ENCODE measurements at places on chromosomes 1 and 21. TPM values are rescaled to one million over a fixed set of nuclear protein-coding genes. Genes with fewer than 3 reads are reported as not detected.

- no peak for ATAC-seq
These were observed 137.0 kb downstream of the LRRC53 start for GRCh38 chr1:74375376-74375775.

DNA sequence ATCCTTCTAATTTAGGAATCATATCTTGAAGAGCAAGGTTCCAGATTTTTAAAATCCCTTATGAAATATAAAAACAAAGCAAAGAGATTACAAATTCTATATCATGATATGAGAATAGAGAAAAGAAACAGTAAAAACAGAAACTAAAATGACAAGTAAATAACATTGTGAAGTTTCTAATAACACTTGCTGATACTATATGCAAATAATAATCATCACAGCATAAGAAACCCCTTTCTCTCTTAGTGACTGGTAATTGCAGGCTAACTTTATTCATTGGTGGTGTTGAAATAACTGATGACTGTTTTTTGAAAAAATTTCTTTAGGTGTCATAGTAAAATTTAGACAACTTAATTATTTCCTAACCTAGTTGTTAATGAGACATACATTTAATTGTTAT lies 281.6 kb downstream of the PLA2G4A start:
- no peak for ATAC-seq

DNA sequence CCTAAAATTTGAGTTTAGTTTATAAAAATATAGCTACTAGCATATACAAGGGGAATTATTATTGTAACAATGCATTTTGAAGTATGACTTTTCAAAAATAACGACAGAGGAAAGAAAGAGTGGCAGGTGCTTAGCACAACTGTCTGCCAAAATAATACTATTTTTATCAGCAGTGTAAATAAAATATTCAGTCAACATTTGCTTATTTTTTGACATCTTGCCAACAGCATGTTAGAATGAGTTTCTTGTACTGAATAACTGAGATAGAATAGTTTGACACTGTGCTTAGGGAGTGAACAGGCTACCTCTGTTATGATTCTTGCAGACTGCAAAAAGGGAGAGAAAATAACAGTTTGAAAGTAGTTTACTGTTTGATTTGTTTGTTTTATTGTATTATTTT lies 909.8 kb downstream of the BRINP3 start:
- no peak for ATAC-seq

COL8A2 gene
- 0.08 TPM for total RNA-seq

- no peak for ATAC-seq
These were observed 505.2 kb downstream of the NEGR1 start for GRCh38 chr1:71777094-71777493.

DNA sequence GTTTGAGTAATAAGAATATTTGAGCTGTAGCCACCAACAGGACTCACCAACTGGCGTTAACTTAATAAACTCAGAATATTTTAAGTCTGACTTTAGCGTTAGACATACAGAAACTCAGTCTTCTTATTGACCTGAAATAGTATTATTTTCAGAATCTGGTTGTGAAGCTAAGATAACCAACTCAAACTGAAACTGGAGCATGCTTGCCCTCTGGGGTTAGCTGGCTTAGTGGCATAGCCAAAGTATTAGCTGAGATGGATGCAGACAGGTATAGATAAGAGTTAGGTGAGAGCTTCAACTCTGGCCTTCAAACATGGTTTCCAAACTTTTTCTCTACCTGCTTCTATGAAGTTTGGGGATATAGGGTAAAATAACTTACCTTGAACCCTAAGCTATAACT lies 40.5 kb downstream of the AMY1C start:
- no peak for ATAC-seq

GRCh38 chr21:46555225-46555617 lies 49.7 kb downstream of the S100B start:
- no peak for ATAC-seq

DNA sequence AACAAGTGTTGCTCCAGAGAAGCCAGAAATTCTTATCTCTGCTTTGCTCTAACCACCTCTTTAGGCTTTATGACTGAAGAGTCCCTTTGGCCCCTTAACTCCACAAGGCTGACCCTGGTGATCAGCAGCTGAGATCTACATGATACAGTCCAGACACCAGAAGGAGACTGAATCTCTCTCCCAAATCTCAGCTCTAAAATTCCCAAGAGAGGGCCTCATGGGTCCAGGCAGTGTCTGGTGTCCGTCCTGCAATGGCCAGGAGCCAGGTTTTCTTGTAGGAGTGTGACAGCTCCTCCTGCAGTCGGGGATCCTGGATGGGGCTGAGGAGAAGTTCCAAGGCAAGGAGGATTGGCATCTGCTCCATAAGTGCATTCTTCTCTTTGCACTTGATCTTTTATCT lies 35.3 kb downstream of the L1TD1 start:
- no peak for ATAC-seq

PDZK1IP1 gene
- total RNA-seq: not detected

LAMB3 gene
- total RNA-seq: 7.2 TPM

DNA sequence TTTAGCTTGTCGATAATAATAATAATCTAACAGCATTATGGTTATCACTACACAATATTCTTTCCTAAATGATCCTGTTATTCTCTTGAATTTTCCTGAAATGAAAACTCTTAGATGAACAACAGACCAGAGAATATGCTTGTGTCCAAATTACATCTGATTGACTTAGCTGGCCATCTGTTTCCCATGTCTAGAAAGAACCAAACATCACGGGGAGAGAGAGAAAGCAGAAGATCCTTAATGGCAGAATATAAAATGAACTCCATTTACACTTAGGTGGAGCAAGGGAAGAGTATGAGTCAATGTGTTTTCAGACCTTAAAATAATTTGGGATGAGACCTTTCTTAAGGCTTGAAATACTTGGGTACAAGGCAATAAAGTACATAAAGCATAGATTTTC lies 162.2 kb downstream of the DSCAM start:
- no peak for ATAC-seq

DNA sequence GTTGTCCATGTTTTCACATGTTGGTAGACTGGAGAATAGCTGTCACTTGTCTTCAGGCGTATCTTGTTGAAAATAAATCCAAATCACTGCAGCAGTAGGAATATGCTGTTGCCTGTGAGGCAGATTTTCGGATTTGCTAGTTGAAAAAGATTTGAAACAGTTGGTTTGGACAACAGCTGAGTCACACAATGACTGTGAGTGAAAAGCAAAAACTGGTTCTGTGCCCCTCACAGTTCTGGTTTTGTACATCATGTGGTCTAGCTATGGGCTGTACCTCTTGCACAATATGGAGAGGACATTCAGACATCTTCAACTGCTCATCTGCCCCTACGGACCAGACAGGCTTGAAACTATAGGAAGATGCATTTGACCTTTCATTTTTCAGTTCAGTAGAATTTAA lies 1.8 kb downstream of the ARF1 start:
- ATAC-seq: peak; percentile 44

DNA sequence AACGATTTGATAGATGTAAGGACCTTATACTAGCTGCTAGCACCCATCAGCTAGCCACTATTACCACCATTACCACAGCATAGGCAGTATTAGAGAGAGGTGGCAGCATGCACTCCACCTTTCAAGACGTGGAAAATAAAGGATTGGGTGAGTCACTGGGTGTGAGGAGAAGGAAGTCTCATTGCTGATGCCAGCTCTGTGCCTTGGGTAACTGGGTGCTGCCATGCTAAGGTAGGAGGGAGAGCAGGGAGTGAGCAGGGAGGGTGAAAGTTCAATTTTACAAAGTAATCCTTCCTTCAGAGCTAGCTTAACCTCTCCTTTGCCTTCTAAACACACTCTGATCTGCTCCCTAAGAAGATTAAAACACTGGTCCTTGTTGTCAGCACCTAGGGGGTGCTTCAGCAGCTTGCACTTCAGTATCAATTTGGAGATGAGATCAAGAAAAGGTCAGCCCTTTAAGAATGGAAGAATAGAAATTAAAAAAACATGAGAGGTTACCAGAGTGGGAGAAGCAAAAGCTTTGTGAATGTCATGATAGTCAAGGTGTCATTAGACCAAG lies 1.8 kb upstream of the LIN9 start:
- ATAC-seq: no peak

DNA sequence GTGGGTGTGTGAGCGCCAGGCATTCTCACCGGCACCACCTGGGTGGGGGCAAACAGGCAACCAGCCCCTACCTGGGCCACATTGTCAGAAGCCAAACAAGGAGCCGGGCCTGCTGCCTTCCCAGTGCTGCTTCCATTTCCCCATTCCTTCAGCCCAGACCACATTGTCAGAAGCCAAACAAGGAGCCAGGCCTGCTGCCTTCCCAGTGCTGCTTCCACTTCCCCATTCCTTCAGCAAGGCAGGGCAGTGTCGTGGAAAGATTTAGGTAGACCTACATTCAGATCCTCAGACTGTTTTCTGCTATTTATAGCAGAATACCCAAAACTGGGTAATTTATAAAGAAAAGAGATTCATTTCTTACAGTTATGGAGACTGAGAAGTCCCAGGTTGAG lies 47.0 kb upstream of the EFHD2 start:
- no peak for ATAC-seq

DNA sequence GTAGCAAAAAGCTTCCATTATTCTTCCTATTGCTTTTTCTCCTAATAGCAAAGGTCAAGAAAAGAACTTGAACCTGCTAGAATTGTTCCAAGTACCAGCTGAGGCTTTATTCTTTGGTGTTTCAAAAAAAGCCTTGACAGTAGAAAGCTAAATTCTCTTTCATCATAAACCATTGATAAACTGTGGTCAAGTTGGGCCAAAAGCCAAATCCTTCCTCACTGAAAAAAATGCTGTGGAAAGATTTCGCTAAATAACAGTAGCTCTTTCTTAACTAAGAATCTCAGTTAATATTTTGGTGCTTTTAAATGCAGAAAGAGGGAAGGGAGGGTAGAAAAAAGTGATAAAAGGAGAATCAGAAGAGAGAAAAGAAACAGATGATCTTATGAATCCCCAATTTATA lies 14.0 kb upstream of the JAM2 start:
- no peak for ATAC-seq

GRCh38 chr1:232463225-232463624 lies 166.7 kb downstream of the SIPA1L2 start:
- no peak for ATAC-seq

DNA sequence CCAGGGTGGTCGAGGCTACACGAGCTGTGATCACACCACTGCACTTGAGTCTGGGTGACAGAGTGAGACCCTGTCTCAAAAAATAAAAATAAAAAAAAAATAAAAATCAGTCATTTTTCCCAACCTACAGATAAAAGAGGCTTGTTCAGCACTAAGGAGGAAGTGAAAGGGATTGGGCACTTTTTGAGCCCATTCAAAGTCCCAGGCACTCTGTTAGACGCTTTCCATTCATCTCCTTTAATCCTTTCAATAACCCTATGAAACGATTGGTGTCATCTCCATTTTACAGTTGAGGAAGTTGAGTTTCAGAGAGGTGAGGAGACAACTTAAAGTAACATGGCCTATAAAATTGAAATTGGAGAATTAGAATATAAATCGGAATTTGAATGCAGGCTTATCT lies 10.4 kb upstream of the AGO4 start:
- no peak for ATAC-seq

HOOK1 gene
- total RNA-seq: 10.3 TPM

GRCh38 chr1:14568716-14569355 lies 29.6 kb upstream of the KAZN start:
- ATAC-seq: no peak

DNA sequence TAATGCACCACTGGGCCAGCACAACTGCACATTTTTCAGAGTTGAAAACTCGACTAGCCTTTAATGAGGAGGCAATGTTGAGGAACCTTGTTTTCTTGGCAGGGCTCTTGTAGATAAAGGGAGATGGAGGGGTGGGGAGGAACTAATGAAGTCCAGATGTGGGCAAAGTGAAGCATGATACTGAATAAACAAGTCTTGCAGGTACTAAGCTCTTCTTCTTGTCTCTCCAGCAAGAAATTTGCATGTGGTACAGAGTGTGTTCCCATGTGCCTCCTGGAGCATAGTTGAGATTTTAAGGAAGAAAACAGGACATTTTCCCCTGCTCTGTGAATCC lies 47.0 kb downstream of the PLPP3 start:
- ATAC-seq: no peak

LYPD8 gene
- total RNA-seq: not detected

GRCh38 chr1:234014208-234014607 lies 109.7 kb downstream of the SLC35F3 start:
- no peak for ATAC-seq

DNA sequence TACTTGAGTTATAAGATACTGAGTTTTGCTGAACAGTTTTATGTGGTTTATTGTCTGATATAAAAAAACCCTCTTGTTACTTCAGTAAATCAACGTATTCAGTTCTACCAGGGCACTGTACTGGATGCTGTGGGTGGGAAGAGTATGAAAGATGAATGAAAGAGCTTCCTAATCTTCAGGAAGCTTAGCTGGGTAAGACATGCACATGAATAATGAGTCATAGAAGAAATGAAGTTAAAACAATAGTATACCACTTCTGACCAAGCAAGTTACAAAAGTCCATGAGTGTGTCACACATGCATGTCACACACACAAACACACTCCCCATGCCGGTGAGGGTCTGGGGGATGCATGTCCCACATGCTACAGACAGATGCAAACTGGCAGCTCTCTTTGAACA lies 105.9 kb downstream of the SIPA1L2 start:
- ATAC-seq: peak; percentile 31

TCP10L gene
- total RNA-seq: 0.73 TPM

DNA sequence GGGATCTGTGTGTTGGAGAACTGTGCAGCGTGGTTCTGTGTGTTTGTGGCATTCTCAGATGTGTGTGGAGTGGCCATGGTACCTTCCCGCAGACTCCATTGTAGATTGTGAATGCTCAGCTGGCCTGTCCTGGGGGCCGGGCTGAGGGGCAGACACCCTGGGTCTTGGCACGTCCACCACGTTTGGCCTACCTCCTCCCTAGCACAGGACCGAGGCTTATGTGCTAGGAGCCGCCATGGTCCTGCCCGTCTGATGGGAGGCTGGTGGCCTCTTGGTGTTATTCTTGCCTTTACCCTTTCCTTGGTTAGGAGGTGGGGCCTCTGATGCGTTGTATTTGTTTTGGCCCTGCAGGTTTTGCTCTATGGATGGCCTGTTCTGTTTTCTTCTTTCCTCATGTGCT lies 25.1 kb downstream of the SNAP47 start:
- no peak for ATAC-seq

- no peak for ATAC-seq
These were observed 231.9 kb downstream of the TOMM20 start for GRCh38 chr1:234896477-234897389.

GRCh38 chr1:200231787-200232231 lies 178.0 kb downstream of the ZNF281 start:
- no peak for ATAC-seq

- ATAC-seq: no peak
These were observed 115.3 kb downstream of the C1orf21 start for GRCh38 chr1:184502161-184502560.

All from activated T-helper 17 cell treated with anti-CD3 and anti-CD28 coated beads, Interleukin-2, amount 50 U/mL, for 72 hours (primary cell).